Activated CD4-positive, alpha-beta T cell treated with anti-CD3 and anti-CD28 coated beads, Interleukin-2, amount 50 U/mL, for 4 hours (primary cell): ENCODE measurements at places on chromosomes 5 and 9.

DNA sequence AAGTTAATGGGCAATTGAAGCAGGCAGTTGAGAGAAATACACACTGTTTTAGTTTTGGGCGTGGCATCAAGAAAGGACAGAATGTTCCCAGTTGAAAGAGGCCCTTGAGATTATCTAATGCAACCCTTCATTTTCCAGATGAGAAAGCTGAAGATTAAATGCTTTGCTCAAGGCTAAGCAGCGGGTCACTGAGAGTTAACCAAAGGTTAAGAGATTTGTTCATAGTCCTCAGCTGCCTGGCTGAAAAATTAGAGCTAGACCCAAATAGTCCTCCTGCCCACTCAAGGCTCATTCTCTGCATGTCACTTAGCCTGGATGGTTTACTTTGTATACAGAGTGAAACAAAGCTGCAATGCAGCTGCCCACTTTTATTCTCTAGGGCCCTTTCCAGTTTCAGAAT, 46.7 kb upstream of the MAMDC2 start:
- DNase-seq: no peak

DNA sequence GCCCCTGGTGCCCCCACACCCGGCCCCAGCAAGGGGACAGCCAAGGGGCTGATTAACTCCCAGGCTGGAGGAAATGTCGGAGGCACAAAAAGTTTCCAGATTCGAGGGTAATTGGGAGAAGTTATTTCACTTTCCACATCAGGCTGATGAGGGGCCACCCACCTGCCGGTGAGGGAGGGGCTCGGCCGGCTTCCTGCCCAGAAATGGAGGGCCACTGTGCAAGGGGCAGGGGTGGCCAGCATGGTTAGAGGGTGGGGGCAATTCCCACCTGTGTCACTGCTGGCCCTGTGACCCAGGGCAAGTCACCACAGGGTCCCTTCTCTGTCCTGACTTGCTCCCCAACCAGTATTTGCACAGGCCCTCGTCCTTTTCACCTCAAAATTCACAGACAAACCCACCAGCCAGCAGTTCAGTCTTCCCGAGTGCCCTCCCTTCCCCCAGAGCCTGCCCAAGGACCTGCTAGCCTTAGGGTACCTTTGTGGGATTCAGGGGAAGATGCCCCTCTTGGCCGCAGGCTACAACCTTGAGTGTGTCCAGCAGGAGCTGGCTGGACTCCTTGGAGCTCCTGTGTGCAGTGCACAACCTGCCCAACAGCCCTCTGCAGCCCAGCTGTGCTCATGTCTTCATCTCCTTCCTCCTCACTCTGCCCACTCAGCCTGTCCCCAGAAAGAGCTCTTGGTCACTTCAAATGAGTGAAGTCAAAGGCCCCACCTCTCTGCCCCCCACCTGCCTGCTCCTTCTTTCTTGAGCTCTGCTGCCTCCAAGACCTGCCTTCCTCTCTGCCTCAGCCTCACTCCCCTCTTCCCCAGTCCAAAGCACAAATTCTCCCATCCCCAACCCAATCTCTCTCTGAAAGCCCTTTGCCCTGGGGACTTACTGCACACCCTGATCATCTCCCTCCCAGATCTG, 130.5 kb downstream of the BARX1 start:
- DNase-seq: no peak

DNA sequence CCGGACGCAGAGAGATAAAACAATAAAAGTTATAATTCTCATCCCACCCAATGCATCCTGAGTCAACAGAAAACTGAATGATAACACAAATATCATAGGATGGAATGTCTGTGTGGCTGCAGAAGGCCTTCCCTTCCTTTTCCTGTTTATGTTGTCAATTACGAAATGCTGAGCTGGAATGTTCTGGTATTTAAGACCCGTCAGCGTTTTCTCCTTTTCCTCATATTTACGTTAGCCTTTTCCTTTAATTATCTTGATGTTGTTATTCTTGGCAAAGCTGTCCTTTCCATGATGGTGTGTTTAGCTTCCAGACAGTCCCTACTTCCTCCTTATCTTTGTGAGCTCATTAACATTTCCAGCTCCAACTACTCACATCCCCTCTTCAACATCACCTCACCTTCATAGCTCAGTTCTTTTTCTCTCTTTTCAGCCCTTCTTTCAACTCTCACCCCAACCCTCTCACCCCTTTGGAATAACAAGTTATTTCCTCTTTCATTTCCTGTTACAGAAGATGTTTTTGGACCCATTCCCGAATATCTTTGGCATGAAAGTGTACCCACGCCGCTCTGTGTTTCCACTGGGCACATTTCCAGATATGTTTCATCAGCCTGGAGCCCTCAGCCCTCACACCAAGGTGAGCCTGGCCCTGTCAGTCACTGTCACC, 221.6 kb downstream of the NR2F1-AS1 start:
- DNase-seq: no peak

GRCh38 chr9:134546246-134546731, 95.3 kb upstream of the COL5A1 start:
- DNase-seq: no peak

- no peak for DNase-seq
These were observed 110.0 kb downstream of the SLC28A3 start for GRCh38 chr9:84230355-84231145.

GRCh38 chr9:21322911-21323461, 12.2 kb downstream of the KLHL9 start:
- no peak for DNase-seq

- DNase-seq: peak; percentile 54
These were observed at the start of gene AGPAT2 for GRCh38 chr9:136686794-136687711. TSS of gene AGPAT2 (minus strand) at chr9:136687457. CDS start at chr9:136687357, 100 bp downstream.

DNA sequence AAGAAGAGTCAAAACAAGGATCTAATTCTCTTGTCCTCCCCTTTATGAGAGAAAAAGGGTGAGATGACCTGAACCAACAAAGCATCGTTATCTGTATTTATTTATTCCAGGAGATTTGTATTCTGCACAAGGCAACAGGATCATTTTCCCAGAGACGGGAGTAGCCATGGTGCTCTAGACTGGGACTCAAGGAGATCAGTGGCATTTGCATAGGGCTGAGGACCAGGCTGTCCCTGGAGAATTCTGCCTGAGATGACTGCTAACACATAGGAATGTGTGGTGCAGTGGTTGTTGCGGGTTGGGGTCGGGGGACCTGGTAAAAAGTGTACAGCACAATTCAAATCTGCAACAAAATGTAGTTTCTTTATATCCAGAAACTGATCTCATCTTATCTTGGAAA, 22.3 kb upstream of the ZNF474 start:
- no peak for DNase-seq

DNA sequence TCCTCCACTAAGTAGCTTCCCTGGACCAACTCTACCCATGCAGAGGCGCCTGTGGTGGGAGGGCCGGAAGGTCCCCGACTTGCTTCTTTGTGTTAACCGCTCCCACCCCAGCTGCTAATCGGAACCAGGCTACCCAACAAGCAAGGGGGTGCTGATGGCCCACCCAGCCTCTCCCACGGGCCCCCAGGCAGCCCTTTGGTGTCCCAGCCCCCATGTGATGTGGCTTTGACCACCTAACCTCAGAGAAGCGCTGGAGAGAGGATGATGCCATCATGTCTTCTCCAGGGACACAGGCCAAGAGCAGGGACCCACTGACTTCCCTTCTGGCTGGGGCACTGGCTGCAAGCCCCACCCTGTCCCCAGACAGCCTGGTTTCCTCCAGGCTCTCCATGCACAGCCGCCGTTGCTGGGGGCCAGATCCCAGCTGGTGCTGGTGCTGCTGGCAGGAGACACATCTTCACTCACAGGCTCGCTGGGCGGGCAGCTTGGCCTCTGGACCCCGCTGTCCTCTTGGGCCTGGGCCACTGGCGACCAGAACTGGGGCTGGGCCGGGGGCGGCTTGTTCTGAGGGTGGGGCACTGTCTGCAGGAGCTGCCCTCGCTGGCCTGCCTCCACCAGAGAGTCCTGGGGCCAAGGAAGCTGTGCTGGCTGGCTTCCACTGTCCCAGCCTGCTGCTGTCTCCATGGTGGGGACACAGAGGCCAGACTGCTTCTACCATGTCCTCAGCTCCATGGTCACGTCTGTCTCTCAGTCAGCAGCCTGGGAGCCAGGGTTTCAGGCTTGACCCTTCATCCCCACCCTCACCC, 27.8 kb downstream of the LAMC3 start:
- no peak for DNase-seq

- DNase-seq: no peak
These were observed 1099.8 kb upstream of the CDH18 start for GRCh38 chr5:21087766-21088165.

- DNase-seq: no peak
These were observed 56.9 kb upstream of the MSX2 start for GRCh38 chr5:174667526-174667925.

DNA sequence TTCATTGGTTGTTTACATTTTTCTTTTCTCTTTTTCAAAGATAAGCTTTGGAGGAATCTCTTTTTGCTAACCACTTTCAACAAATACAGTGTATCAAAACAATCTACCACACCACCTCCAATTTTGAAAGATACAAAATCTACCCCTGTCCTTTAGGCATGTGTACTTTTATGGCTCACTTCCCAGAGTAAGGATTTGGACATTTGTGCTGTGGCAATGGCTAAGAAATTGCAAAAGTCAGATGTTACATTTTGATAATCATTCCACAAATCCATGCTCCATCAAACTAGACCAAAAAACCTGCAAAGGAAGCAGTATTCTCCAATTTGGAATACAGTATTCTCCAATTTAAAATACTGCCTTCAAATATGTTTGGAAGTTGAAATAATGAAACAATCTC, 204.9 kb downstream of the MCTP1 start:
- no peak for DNase-seq

- no peak for DNase-seq
These were observed 37.7 kb upstream of the NEURL1B start for GRCh38 chr5:172603251-172603806.

- no peak for DNase-seq
These were observed 250.1 kb upstream of the MEF2C start for GRCh38 chr5:89133129-89133528.

GRCh38 chr5:27568811-27569210, 530.4 kb upstream of the CDH9 start:
- no peak for DNase-seq

GRCh38 chr9:78668148-78668832, 371.4 kb downstream of the PSAT1 start:
- DNase-seq: no peak

- DNase-seq: no peak
These were observed 56.7 kb downstream of the UBE2QL1 start for GRCh38 chr5:6505416-6505755.

GRCh38 chr9:127184641-127185040, 62.2 kb upstream of the ANGPTL2 start:
- no peak for DNase-seq
